ENCODE measurements at places on chromosomes 7 and 10.

DNA sequence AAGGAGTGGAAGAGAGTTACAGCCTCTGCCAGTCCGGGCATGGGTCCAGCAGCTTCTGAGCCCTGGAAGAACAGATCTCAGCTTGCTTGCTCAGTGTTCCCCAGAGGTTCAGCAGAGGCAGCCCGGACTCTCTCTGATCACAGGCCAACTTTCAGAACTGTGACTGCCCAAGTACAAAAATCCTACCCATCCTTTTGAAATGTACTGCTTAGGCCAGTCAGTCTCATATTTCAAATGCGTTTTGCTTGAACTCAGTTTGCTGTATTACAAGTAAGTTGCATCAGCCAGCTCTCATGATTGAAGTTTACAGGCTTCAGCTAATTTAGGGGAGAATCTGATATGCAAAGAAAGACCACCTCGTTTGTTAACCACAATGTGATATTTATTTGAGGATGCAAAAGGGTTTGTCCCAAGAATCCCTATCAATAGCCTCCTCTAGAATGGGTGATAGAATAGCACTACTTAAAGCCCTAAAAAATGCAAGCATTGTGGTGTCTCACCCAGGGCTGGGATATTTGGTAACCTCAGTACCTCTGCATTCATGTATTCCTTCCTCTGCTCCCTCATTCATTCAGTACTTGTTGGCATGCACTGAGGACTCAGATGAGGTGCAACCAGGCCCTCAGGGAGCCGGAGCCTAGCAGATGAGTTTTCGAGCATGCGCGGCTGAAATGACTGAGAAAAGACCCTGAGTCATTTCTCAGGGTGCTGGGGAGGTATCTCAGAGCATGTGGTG is 7.0 kb downstream of the AIMP2 start:
- DNase-seq: no peak

DNA sequence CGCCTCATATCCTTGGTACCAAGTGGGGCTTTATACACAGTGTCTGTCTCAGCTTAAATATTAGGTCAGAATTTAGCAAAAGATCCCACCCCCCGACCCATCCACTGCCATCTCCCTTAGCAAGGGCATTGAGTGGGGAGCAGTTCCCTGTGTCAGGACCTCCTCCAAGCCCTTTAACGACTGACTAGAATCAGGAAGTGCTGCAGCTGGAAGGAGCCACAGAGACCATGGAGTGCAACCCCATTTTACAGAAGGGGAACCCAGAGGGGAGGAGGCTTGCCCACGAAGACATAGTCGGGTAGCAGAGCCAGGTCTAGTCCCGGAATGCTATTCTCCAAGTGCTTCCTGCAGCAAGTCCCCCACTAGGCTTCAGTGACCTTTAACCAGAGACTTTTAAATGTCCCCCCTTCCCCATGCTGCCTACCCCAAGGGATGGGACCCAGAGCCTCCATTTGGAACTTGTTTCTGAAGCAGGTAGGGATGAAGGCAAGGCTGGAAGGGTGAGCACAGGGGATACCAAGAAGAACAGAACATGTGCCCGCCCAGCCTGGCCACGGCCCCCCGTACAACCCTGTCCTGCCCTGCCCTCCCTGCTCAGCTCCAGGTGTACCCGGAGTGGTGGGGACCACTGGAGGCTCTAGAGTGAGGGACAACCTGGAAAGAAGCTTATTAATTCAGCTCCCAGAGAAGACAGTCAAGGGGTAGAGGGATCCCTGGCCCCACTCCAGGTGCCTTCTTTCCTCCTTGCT is 41.3 kb downstream of the C10orf105 start:
- no peak for DNase-seq

GRCh38 chr7:152667958-152668357 is 8.0 kb downstream of the XRCC2 start:
- no peak for DNase-seq

DNA sequence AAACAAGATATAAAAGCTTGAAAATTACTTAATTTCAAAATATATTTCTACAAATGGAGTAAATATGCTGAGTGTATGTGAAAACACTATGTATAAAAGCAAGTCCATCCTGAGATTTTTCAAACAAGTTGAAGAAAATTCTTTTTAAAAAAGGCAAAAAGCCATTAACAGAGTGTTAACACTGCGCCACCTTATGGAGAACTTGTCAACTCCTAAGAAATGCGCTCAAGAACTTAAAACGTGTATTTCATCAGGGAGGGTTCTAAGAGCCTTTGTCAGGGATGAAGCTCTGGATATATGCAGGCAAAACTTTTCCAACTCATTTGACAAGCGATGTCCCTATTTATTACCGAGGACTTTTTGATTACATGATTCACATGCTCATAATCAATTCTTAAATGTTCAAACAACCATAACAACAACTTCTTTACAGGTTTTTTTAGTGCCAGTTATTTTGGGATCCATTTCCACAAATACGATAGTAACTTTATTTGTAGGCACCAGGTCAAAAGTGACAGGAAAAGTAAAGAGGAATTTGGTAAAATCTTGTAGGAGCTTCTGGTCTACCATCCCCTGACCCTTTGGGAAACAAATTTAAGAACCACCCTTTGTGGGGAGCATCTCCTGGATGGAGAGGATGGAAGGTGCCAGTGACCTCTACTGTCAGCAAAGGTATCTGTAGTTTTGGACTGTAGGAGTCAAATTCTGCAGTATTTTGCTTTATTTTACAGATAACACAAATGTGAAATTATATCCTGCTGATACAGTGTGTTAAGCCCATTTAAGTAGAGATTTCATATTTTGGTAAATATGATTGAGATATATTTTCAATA is 23.2 kb downstream of the CALCR start:
- no peak for DNase-seq

DNA sequence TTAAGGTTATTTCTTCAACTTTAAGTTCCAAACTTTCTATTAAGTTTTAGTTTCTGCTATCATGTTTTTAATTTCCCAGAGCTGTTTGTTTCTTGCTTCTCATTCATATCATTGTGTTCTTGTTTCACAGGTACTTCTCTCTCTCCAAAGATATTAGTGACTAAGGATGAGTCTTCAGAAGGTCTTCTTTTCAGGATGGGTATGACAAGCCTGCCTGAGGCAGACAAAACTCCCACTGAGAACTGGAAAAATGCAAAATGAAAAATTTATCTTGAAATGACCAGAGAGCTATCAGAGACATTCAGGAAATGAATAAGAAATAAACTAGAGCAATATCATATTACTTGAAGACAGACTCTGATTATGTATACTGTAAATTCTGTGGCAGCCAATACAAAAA is 110.8 kb upstream of the EGFR start:
- no peak for DNase-seq

DNA sequence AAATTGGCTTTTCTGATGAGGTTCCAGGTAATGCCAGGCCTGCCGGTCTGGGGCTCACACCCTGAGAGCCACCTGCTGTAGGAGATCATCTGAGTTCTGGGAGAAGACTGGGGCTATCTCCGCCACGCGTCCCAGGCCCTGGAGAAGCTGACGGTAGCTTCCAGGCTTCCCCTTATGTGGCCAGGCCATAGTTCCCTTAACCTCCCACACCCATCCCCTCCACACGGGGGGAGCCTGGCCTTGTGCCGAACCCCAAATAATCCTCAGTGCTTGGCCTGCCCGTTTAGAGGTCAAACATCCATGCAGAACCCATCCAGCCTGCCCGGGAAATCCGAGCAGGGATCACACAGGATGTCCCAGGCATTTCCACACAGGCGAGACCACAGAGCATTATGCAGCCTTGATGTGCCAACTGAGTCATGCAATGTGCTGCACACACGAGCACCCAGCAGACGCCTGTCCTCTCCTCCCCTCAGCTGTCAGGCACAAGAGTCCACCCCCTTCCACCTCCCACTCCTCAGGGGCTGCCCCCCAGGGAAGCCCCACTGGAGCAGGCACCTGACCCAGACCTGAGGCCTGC is 176.2 kb downstream of the PRKAG2 start:
- no peak for DNase-seq

DNA sequence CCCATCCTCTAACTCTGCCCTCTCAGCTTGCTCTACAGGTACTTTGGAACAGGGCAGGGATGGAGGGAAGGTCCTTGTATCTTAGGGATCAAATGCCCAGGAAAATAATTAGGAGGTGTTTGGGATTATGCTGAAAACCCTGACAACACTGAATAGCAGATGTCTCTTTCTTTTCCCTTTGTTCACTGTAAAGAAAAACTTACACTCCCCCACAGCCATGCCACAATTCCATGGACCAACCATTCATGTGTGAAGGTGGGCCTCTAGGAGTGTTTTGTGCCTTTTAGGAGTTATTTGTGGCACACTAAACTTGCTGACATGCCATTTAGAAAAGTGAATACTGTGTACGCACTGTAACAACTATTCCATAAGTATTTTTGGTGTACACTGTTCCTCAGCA is 108.1 kb downstream of the SNX10 start:
- DNase-seq: no peak

- no peak for DNase-seq
Observed at GRCh38 chr10:11205030-11205772, 187.5 kb downstream of the CELF2 start.

DNA sequence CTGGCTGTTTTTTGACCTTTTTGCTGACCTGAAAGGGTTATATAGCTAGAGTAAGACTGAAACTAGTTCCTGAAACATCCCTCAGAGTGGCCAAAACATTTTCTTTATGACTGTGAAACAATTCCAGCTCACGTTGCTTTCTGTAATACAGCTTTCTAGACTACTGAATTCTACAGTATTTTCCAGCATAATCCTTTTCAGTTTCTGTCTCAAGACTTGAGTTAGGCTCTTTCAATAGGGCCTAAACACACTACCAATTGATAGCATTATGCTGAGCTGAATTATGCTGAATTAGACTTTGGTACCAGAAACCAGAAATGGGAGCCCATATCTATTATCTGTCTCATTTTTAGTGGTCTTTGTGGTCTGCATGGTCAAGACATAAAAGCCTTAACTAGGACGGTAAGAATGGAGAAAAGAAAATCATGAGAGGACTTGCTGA is 72.6 kb downstream of the EPDR1 start:
- DNase-seq: no peak

DNA sequence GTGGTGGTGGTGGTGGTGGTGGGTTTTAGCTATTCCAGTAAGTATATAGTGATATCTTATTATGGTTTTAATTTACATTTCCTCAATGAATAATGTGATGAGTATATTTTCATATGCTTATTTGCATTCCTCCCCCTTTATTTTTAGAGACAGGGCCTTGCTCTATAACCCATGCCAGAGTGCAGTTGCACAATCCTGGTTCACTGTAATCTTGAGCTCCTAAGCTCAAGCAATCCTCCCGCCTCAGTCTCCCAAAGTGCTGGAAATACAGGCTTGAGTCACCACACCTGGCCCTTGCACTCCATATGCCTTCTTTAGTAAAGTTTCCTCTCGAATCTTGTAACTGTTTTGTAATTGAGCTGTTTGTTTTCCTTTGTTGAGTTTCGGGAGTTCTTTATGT is 577.7 kb upstream of the AUTS2 start:
- DNase-seq: no peak

- DNase-seq: no peak
Observed at GRCh38 chr7:150564566-150564965, 2.6 kb upstream of the GIMAP4 start.

- no peak for DNase-seq
Observed at GRCh38 chr7:88202278-88202677, 17.6 kb downstream of the SRI start.

GRCh38 chr10:2509081-2509531 is 558.2 kb upstream of the PFKP start:
- no peak for DNase-seq

DNA sequence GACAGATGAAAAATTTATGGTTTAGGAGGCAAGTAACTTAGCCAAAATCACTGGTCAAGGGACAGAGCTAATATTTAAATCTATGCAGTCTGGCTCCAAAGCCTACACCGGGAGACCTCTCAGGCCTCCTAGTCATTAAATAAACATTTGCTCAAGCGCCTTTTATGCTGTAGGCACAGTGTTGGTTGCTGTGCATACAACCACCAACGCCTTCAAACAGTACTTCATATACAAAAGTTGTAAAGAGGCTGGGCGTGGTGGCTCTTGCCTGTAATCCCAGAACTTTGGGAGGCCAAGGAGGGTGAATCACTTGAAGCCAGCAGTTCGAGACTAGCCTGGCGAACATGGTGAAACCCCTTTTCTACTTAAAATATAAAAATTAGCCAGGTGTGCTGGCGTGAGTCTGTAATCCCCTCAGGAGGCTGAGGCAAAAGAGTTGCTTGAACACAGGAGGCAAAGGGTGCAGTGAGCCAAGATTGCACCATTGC is 159.8 kb downstream of the MAGI2 start:
- DNase-seq: no peak

DNA sequence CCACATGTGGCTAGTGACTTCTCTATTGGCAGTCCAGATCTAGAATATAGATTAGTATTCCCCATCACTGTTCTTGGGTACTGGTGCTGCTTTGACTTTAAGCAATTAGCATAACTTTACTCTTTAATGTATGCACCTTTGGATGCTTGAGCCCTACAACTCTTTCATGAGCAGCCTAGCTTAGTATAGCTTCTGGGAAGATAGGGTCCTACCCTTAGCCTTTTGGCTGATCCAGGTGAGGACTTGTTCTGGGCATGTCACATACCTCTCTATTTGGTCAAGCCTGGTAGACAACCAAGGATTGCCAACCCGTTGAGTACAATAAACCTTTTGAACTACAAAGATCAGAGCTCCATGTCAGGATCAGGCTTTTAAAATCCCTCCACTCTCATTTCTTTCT is 17.7 kb downstream of the PCGF5 start:
- no peak for DNase-seq

- DNase-seq: no peak
Observed at GRCh38 chr7:151758622-151759540, 118.0 kb downstream of the PRKAG2 start.

- DNase-seq: no peak
Observed at GRCh38 chr10:79392506-79393176, 45.4 kb downstream of the PPIF start.

DNA sequence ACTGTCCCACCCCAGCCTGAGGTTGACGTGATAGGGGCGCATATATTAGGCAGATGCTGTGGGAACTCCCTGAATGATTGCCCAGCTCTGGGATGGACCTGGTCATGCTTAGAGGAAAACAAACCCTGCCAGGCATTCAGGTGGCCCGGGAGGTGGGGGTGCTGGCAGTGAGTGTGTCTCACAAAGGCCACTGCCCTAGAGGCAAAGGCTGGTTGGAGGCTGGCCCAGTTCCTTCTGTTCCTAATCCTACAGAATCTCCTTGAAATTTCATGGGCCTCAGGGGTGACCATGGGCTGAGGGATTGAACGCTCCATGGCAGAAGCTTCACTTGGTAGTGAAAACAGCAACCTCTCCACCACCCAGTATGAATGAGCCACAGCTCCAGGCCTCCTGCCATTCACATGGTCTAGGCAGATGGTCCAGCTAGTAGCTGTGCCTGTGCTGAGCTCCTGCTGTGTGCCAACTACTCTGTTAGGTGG is 25.6 kb downstream of the ADRA2A start:
- no peak for DNase-seq

GRCh38 chr7:128946936-128947830 is 9.5 kb downstream of the IRF5 start:
- no peak for DNase-seq

GRCh38 chr10:43665054-43665453 is 16.4 kb upstream of the ZNF32 start:
- DNase-seq: no peak

- no peak for DNase-seq
Observed at GRCh38 chr7:33369888-33370287, 240.5 kb downstream of the BBS9 start.

GRCh38 chr10:29647478-29647877 is 12.7 kb upstream of the SVIL start:
- no peak for DNase-seq
